Stimulated activated CD4-positive, alpha-beta T cell treated with anti-CD3 and anti-CD28 coated beads, Interleukin-1b, Interleukin-23, amount 100 ng/mL, for 1 hour (primary cell): ENCODE measurements at places on chromosomes 4 and X.

DNA sequence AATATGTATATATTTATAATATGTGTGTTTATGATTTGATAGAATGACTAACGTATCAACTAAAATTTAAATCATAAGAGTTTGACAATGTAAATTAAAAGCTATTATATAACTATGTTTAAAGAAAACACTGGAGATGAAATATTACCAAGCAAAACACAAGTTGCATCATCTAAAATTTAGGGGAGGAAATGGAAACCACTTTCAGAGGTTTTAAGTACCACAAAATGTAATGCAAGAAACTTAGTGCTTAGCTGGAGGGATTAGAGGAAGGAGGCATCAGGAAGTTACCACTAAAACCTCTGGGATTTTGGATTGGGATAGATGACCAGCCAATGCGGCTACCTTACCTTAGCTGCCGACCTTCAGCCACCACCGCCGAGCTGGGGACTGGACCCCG, 1192.1 kb upstream of the PRKX start:
- DNase-seq = no peak

DNA sequence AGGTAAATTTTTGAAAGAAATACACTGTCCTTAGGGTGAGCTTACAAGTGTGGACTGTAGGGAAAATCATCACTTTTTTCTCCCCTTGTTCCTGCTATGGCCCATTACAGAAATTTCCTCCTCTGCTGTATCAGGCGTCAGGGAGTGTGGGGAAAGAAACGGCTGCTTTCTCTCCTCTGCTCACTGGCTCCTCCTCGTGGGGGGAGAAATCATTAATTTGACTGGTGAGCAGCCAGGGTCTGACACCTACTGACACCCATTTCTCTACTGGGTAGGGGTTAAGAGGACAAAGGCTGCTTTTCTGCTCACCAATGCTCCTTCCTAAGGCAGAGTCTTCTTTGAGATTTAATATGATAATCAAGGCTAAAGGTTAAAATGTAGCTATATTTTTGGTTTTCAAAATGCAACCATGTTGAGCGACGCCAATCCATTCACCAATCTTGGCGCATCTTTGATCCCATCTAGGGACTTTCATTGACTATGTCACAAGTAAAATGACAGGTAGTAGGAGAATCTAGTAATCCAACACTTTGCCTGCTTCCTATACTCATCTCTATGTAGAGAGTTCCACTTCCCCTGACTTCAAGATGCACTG, 25.1 kb downstream of the SETD7 start:
- peak; percentile 35 for DNase-seq

- DNase-seq = no peak
Observed at GRCh38 chrX:40209951-40210617, 112.3 kb upstream of the BCOR start.

- no peak for DNase-seq
Observed at GRCh38 chr4:106507440-106507839, 138.9 kb upstream of the GIMD1 start.
